ENCODE measurements at places on chromosomes 12 and 14. TPM values are rescaled to one million over a fixed set of nuclear protein-coding genes. Genes with fewer than 3 reads are reported as not detected.

Gene ARHGAP9
- total RNA-seq: 0.24 TPM

Gene KRT6C
- not detected for total RNA-seq

Gene NANOG
- not detected for total RNA-seq

Gene VRTN
- not detected for total RNA-seq

Gene SERPINA12
- not detected for total RNA-seq

Measured in glomerular endothelial cell (primary cell).